ENCODE measurements at places on chromosomes 13 and 19.

DNA sequence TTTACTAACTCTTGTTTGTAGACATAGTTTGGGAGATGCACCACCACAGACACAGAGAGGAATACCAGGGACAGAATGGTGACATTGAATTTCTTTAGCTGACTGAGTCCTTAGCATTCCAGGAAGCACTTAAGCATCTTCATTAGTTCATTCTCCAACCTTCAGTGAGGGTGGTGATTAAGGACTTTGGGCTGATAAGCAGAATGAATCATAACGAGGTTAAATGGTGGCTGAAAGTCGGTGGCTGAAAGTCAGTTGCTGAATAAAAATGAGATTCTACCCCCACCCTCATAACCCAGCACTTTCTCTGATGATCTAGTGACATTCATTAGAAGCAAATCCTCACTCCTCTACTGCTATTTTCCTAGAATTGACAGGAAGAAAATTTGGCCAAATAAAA is 10.6 kb downstream of the PCDH8 start:
- no peak for DNase-seq

DNA sequence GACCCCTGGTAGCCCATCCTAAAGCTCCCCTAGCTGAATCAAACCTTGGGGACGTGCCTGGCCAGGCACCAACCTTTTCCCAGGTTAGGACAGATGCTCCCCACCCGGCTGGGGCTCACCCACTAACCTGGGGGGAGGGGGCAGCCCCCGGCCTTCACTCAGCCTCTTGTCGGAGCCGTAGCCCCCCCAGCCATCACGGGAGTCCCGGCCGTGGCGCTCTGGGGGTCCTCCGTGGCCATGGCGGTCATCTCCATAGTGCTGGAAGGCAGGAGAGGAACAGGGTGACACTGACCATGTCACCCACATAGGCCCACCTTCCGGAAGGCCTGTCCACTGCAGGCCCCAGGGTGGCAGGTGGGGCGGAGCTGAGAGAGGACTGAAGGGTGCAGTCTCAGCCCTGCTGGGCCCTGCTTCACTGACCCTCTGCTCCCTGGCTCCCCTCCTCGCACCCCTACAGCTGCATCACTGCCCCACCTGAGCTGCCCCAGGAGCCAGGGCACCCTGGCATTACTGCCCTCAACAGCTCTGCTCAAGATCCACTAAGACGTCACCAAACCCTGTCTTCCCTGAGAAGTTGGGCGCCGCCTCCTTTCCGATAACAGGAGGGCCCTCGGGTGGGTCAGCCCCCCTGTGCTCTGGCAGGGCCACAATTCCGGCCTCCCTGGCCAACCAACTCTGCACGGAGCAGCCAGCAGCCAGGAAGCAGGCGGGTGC is 22.6 kb upstream of the TINCR start:
- no peak for DNase-seq

DNA sequence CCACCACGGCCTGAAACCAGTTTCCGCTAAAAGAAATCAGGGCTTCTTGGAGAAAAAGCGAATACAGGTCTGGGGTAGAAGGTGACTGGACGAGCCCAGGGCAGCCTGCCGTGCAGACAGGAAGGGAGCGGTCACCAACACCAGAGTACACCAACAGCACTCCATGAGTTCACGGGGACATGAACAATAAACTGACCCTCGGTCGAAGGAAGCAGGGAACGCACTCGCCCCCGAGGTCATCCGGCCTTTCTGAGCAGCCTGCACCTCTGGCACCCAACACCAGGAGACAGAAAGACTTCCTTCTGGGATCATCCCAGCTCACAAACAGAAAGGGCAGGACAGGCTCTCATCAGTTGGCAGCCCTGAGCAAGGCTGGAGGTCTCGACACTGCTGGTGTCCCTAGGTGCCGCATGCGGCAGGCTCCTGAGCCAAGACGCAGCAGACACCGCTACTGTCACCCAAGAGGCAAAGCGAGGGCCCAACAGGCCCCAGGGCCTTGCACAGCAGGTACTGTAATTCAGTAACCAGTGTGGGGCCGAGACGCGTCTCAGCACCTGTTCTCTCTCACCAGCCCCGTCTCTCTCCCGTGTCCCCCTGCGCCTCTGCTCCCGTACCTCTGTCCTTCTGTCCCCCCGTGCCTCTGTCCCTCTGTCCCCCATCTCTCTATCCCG is 18.0 kb downstream of the DCUN1D2 start:
- no peak for DNase-seq

- DNase-seq: no peak
Observed at GRCh38 chr19:34834472-34835061, 61.6 kb upstream of the ZNF599 start.

DNA sequence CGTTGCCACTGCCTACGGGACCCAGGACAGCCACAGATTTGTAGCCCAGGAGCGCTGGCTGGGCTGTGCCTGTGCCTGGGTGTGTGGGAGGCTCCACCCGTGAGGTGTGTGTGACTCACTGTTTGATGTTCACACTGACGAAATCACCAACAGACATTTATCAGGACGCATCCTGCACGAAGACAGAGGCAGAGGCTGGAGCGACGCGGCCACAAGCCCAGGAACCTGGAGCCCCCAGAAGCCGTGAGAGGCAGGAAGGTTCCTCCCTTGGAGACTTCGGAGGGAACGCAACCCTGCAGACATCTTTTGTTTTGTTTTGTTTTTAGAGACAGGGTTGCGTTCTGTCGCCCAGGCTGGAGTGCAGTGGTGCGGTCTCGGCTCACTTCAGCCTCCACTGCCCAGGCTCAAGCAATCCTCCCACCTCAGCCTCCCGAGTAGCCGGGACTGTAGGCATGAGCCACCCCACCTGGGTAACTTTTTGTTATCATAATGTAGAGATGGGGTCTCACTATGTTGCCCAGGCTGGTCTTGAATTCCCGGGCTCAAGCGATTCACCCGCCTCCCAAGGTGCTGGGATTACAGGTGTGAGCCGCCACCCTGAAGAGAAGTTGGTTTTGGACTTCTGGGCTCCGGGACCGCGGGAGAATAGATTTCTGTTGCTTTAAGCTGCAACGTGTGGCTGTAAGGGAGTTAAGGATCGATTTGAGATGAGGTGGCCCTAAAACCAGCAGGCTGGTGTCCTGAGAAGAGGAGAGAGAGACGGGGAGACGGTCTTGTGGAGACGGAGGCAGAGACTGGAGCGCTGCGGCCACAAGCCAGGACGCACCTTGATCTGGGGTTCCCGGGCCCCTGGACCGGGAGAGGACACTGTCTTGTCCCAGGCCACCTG is 24.9 kb upstream of the WDR18 start:
- DNase-seq: no peak

GRCh38 chr19:1620502-1620901 is 15.2 kb upstream of the UQCR11 start:
- DNase-seq: no peak
